SIG-M5 (cell line): ENCODE measurements at places on chromosomes 7 and 10.

DNA sequence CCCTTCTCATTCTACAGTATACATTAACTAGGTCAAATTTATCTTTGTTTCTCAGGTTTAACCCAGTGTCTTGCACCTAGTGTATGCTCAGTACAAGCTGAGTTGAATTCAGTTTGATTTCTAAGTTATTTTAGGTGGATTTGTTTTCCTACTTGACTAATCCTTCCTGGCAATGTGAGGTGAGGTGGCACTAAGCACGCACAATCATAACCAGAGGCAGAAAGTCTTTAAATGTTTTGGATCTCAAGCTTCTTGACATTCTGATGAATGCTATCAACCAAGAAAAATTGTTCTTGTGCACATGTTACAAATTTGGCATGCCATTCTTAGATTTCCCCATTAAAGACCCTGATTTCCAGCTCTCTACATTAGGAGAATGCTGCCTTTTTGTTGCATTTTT is 3.2 kb downstream of the BZW2 start:
- no peak for DNase-seq

- DNase-seq, result no peak
These were observed 494.2 kb upstream of the GALNT17 start for GRCh38 chr7:70637726-70638125.

GRCh38 chr7:137768366-137768765 is 78.4 kb downstream of the DGKI start:
- DNase-seq, result no peak

DNA sequence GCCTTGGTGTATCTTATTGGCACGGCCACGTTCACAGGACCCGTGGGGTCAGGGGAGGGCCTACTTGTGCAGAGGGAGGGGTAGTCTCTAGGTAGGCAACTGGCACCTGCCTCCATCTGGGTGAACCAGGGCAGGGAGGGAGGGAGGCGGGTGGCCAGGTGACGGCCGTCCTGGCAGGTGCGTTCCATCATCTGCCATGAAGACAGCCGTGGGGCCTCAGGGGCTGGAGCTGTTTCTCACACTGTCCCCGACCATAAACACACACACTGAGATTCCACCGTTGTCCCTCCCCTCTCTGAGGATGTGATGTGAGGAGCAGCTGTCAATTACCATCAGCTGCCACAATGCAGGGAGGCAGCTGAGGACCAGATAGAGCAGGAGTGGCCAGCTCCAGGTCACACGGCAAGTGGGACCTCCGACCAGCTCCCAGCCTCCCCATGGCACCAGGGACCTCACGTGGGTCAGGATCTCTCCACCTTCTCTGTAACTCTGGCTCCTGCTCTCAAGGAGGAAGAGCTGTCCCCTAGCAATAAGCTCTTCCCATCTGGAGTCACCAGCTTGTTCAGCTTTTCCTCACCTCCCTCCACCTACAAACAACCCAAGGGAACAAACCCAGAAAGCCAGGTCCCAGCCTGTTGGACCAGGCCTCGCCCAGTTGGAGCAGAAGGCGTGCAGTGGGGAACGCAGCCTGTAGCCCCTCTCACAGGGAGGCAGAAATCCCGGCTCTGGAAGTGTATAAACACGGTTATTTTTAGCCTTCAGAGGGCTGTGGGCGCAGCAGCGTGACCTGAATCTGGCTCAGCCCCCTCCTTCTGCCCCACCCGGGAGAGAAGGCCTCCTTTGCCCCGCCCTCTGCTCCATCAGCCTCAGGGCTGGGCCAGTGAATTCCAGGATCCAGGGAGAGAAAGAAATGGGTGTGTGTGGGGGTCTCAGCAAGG is 33.1 kb downstream of the ZMIZ1 start:
- DNase-seq, result no peak

GRCh38 chr10:372566-372965 is 237.3 kb downstream of the ZMYND11 start:
- no peak for DNase-seq

DNA sequence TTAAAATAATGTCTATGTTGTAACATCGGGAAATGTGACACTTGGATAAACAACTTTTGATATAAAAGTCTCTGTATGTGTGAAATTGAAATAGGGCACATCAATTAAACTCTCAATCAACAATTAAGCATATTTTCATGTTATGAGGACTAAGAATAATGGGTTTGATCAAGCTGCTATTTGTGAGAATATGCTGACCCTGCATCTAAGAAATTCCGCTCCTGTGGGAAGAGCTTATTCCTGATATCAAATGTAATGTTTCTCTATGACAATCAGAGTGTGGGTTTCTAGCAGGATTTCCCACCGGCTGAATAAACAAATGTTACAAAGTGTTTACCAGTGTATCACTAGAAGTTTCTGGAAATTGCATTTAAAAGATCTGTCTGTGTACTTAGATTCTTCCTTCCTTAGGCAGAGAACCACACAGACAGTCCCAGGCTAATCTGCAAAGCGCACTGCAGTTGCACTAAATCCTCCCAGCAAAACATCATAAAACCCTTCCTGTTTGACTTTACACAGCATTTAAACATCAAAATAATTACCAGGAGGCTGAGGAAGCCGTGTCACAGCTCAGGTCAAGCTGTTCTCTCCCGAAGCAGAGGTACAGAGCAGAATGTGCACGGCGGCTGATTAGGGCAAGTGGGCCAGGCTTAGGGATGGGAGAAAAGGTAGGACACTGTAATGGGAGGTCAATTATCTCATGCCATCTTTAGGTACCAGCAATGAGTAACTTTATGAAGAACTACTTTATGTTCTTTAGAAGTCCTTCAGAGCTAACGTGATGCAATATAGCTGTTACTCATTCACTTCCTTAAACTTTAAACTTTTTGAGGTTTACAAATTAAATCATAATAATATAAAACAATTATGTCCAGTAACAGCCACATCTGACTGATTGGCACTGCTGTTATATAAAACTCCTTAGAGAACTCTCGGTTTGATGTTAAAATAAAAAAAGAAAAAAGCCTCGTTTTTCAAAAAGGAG is 109.1 kb upstream of the CTTNBP2 start:
- DNase-seq, result no peak

DNA sequence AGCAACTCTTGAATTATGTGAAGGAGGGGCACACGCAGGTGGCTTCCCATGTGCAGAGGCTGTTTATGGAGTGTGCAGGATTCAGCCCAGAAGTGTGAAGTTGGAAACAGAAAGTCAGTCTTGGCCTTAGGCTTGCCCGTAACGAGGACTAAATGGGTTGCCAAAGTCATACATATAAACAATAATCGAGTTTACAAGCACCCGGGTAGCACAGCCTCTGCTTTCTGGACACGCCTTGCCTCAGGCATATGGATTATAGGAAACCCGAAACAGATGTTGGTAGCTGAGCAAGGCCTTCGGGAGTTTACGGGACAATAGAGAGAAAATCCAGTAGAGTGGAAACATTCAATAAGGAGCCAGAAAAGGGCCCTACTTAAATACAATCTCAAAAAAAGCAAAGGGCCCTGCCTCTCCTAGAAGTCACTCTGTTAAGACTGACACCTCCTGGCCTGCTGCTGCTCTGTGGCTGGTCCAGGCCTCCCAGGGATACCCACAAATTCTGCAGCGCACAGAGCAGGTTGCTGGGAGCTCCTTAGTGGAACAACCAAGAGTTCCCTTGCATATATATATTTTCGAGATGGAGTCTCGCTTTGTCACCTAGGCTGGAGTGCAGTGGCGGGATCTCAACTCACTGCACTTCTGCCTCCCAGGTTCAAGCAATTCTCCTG is 48.5 kb downstream of the SMKR1 start:
- no peak for DNase-seq

- DNase-seq, result no peak
These were observed 259.6 kb upstream of the PPP2R2D start for GRCh38 chr10:131641231-131641630.

DNA sequence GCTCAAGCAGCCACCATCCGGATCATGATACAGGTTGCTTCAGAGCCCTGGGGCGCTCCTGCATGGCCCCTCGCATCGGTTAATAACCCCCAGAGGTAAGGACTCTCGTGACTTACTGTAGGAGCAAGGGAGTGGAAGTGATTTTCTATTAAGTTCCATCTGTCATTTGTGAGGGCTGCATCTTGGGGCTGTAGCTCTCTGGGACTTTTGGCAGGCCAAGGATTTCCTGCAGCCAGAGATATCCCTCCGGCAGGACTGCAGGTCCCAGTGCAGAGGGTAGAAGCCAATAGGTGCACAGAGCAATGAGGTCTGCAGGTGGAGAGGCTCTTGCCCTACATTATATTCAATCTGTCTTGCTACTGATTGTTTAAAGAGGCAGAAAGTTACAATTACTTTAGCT is 356.8 kb upstream of the ADARB2 start:
- DNase-seq, result no peak

DNA sequence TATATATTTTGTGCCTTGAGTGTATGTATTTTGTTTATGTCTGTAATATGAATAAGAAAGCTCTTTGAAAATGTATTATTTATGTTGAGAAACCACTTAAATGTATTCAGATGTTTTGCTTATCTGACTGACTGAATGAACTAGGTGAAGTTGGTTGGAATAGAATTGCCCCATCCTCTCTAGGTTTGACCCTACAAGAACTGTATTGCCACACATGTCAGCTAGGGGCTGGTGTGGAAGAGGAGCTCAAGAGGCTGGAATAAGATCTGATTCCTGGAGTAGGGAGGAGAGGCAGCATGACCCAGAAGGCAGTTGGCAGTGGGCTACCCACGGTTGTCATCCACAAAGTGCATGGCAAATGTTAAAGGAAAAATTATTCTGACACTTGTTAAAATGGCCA is 9.1 kb downstream of the SSMEM1 start:
- no peak for DNase-seq

- DNase-seq, result no peak
These were observed 77.9 kb downstream of the SNX10 start for GRCh38 chr7:26369593-26369992.

- no peak for DNase-seq
These were observed 49.0 kb upstream of the WNT16 start for GRCh38 chr7:121279822-121280221.

DNA sequence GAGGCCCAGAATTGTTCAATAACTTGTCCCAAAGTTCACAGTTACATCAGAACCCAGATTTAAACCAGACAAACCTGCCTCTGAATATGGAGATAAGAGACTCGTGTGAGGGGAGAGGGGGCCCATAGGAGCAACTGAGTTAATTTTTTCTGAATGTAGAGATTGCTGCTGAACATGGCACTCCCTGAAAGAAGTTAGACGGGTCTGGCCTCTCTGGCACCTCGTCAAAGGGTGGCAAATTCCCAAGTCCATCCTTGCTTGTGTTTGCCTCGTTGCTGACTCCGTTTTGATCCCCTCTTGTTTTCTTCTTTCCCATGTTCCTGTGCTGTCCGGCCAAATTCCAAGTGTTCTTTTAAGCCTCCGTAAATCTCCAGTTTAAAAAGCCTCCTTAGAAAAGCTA is 35.2 kb upstream of the YAE1 start:
- no peak for DNase-seq

DNA sequence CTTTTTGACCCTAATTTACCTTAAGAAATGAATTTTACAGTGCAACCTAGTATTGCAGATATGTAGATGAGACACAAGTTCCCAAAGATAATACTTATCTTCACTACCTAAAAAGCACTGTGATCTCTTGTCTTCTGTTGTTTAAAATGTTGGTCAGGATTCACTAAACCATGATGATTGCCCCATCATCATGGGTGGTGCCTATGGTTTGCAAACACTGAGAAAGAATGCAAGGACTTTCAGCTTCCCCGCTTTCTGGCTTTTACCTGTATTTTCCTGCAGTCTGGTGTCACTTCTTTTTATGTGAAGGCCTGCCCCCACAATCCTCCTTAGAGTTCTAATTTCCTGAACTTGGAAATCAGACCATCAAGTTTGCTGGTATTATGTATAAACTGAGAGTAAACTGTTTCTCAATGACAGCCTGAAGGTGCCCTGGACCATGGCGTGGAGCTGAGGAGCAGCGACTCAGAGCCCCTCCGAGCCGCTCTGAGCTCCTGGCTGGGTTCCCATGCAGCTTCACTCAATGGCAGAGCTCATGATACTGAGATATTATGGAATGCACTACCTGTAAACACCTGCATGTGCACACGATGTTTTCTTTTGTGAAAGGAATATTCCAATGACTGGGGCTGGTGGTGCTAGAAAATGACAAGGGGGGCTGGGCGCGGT is 118.4 kb upstream of the EFCAB10 start:
- DNase-seq, result no peak

GRCh38 chr10:593901-594457 is 95.5 kb downstream of the DIP2C start:
- DNase-seq, result no peak

GRCh38 chr10:124062390-124062789 is 31.0 kb downstream of the CHST15 start:
- DNase-seq, result no peak

GRCh38 chr10:43202657-43203447 is 64.0 kb downstream of the RASGEF1A start:
- DNase-seq, result no peak

DNA sequence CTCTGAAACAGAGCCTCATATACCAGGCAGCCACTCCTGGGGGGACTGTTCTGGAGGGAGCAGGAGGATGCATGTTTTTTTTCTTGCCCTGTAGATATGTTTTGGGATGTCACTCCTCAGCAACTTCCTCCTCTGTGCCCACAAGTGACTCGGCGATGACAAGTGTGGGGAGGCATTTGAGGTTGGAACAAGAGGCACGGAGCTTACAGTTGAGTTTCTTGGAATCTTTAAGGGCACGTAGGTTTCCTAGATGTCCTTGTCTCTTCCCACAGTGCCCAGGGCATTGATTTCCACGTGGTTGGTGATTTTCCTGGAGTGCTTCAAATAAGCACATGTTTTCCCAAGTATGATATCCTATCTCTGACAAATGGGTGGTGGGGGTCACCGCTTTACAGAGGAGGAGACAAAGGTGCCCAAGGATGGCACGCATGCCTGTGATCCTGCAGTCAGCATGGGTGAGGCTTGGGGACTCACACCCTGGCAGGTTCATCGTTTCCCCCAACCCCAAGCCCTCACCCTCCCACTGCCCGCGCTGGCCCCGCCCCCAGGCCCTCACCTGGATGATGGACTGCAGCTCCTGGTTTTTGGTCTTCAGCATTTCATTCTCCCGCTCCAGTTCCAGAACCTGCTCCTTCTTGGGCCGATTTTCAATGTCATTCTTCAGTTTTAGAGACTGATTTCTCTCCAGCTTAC is 95.2 kb upstream of the GNA12 start:
- DNase-seq, result no peak
